Regular cardiac myocyte (primary cell): ENCODE measurements at places on chromosomes 13 and 19. TPM values are rescaled to one million over a fixed set of nuclear protein-coding genes. Genes with fewer than 3 reads are reported as not detected.

Gene AKAP11
- 28.6 and 28.8 TPM in 2 replicates for total RNA-seq

Gene SACS
- total RNA-seq: 97.0 and 116 TPM in 2 replicates

Gene S1PR4
- not detected in 2 replicates for total RNA-seq

Gene MBD3L3
- not detected in 2 replicates for total RNA-seq

Gene PRSS57
- not detected in 2 replicates for total RNA-seq

Gene SERTM1
- not detected in 2 replicates for total RNA-seq

Gene ATP4B
- total RNA-seq: not detected in 2 replicates

Gene REEP6
- 1.2 and 2.8 TPM in 2 replicates for total RNA-seq

Gene ZNF610
- total RNA-seq: 2.5 and 4.8 TPM in 2 replicates

Gene ZSWIM4
- 4.0 and 10.7 TPM in 2 replicates for total RNA-seq

Gene APOC4
- not detected in 2 replicates for total RNA-seq

Gene KRTDAP
- not detected in 2 replicates for total RNA-seq

Gene GGN
- 0.28 and 0.77 TPM in 2 replicates for total RNA-seq

Gene RASGRP4
- not detected in 2 replicates for total RNA-seq

Gene PLIN4
- total RNA-seq: 0.28 TPM in 1 of 2 replicates, not detected in the other

Gene FCGBP
- 0.38 and 0.85 TPM in 2 replicates for total RNA-seq

Gene DNAJC3
- 86.8 and 105 TPM in 2 replicates for total RNA-seq

Gene DNAAF3
- total RNA-seq: 0.77 and 0.85 TPM in 2 replicates

Gene HCST
- total RNA-seq: 0.38 and 0.56 TPM in 2 replicates

Gene KLF1
- not detected in 2 replicates for total RNA-seq

Gene FFAR1
- not detected in 2 replicates for total RNA-seq

Gene KCNJ14
- total RNA-seq: 0.28 and 0.38 TPM in 2 replicates

Gene LRRC25
- under 0.01 TPM in 1 of 2 replicates, not detected in the other for total RNA-seq
